Endothelial cell (in vitro differentiated cells): ENCODE measurements at places on chromosomes 1 and 21.

DNA sequence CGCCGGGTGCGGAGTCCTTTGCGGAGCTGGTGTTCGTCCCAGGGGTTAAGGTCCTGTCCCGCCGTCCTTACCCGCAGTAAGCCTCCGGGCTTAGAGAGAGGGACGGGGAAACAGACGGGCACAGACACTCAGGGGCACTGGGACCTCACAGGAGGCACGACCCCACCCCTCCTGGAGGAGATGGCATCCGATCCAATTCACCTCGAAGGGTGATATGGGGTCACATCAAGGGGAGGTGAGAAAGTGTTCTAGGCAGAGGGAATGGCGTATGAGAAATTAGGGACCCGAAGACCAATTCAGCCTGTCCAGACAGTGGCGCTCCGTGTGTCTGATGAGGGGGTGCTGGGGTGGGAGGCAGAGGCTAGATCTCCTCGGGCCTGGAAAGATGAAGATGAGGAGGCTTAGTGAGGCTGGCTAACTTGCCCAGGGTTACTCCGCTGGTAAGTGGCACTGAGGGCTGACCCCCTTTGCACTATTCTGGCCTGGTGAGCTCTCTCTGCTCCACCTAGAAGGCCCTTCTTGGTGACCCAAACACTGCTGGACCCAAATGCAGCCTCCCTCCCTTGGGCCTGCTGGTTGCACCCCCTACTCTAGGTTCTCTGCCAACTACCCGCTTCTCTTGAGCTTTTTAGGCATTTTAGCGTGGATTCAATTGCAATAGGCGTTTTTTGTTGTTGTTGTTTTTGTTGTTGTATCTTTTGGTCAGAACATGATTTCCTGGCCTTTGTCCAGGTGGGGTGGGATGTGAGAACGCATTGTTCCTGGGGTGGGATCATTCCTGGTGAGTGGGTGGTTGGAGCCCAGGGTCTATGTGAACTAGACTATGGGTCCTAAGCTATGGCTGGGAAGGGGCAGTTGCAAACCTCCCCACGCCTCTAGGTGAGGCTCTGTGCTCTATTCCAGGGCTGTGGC is 12.3 kb downstream of the BTBD19 start:
- DNase-seq = no peak

GRCh38 chr1:13948888-13949391 is 249.0 kb downstream of the PRDM2 start:
- DNase-seq = no peak

GRCh38 chr1:6006882-6007281 is 14.7 kb upstream of the NPHP4 start:
- no peak for DNase-seq

- no peak for DNase-seq
Observed at GRCh38 chr1:222843469-222844410, 28.9 kb downstream of the DISP1 start.

- no peak for DNase-seq
Observed at GRCh38 chr1:167676205-167676915, 45.4 kb upstream of the MPZL1 start.
